ENCODE measurements at places on chromosomes 1 and 21.

DNA sequence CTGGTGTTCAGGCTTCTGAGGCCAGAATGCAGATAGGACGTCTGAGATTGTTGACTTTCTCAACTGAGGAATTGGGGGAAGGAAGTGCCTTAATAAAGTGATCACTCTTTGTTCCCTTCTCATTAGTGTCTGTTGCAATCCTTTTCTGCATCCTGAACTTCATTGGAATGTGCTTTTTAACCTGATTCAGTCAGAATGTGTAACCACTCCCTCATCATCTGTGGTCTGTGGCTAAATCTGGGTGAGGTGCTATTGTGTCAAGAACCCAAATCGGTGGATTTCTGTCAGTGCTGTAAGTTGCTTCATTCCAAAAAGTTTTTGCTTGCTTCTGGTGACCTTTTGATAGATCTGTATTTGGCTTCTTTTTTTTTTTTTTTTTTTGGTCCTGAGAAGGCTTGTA, 38.2 kb downstream of the ARID1A start:
- DNase-seq, result no peak

- no peak for DNase-seq
Measured at GRCh38 chr1:25140073-25140797, 92.1 kb downstream of the SYF2 start.

GRCh38 chr1:119266858-119267257, 101.7 kb upstream of the HAO2 start:
- DNase-seq, result no peak

GRCh38 chr1:168734271-168734670, 5.3 kb upstream of the DPT start:
- no peak for DNase-seq

DNA sequence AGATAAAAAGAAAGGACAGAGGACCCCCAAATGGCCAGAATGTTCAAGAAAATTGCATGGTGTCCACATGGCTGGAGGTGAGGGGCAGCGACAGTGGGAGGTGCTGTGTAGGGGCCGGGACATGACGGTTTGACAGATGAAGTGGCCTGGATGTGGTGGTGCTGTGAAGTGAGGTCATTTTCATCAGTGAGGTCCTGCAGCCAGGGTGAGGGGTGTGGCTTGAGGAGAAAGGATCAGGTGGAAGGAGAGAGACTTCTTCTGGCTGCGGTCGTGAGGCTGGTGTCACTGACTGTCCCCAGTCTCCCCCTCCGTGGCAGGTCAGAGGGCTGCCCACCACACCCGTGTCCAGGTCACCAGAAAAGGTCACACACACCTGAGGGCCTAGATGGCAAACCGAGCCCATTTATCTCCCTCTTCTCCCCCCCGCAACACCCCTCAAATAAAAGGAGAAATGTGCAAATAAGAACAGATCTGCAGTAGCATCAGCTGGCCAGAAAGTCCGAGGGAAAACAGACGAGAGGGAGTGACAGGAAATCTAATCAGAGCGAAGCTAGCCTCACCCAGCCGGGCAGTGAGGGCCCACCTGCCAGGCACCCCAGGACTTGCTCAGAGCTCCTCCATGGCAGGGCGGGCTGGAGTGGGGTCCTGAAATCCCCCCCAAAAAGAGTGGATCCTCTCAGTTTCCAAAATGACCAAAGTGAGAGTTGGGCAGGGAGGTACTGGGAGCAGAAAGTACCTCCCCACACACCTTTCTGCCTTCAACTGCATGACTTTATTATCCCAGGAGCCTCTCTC, 148.5 kb upstream of the EDN2 start:
- no peak for DNase-seq

Measured in ecto neural progenitor cell (in vitro differentiated cells).